ENCODE measurements at places on chromosomes 1 and 21.

GRCh38 chr1:173190101-173190936 is 16.8 kb downstream of the TNFSF4 start:
- no peak for DNase-seq

GRCh38 chr1:111347026-111347425 is 56.4 kb downstream of the CHIA start:
- no peak for DNase-seq

DNA sequence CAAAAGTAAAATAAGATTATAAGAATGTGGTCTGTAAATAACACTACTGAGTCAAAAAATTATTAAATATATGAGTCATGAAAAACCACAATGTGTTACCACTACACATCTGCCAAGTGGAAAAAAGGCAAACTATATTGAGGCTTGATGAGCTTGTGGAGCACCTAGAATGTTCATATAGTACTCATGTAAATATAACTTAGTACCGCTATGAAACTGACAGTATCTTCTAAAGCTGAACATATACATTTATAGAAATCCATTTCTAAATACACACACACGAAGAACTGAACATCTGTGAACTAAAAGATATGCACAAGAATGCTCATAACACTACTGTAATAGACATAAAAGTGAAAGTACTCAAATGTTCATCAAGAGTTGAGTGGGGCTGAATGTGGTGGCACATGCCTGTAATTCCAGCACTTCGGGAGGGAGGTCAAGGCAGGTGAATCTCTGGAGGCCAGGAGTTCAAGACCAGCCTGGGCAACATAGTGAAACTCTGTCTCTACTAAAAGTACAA is 18.5 kb upstream of the GBP3 start:
- DNase-seq, result no peak

DNA sequence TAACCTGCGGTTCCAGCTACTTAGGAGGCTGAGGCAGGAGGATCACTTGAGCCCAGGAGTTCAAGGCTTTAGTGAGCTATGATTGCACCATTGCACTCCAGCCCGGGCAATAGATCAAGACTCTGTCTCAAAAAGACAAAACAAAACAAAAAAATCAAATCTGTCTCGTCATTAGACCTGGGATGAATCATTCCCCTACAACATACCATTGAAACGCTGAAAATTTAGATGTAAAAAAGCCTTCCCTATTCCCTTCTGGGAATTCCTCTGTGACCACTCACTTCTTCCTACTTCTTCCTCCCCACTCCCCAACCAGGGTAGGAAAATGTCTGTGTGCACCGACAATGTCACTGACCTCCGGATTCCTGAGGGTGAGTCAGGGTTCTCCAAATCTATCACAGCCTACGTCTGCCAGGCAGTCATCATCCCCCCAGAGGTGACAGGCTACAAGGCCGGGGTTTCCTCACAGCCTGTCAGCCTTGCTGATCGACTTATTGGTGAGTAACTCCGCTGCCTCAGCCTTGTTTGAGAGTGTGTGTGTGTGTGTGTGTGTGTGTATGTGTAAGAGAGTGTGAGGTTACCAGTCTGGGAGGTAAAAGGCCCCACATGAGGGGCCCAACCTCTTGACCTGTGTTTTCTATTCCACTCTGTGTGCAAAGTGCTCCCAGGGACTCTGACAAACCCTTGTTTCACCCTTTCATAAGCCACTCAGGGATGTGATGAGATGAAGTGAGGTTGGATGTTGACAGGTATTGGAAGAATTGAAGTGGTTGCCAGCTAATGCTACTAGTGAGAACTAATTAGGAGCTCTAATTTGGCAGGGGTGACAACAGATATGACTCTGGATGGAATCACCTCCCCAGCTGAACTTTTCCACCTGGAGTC is 16.3 kb upstream of the SARS1 start:
- DNase-seq, result no peak

DNA sequence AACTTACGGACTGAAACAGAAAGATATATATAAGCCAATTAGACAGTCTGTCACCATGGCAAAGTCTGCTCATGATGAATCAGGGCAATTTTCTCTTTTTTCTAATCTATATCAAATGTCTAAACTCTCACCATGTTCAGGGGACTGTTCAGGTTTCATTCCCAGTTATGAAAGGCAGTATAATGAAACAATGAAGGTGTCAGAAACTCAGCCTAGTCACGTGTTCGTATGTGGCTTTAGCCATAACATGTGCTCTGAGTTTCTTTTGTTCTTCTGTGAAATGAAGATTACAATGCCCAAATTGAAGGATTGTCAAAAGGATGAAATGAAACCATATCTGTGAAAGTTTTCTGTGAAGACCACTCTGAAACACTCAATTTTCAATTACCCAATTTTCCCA is 392.9 kb downstream of the DSCAM start:
- DNase-seq, result no peak

DNA sequence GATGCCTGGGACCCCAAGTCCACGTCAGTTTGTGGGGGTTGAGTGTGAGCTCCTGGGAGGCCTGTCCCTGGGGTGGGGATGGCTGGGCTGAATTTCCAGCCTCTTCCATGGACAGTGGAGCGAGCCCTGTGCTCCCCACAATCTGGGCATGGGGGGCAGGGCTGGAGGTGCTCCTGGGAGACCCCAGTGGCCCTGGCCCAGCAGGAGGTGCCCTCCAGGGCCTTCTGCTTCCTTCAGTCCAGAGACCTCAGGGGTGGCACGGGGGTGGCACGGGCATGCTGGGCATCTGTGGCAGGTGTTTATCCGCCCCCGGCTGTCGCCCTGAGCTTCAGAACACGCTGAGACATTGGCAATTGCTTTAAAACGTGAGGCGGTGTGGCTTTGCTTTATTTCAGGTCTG is 40.9 kb downstream of the MORN1 start:
- no peak for DNase-seq

- no peak for DNase-seq
Observed at GRCh38 chr1:220732137-220732536, 16.0 kb upstream of the MTARC2 start.

DNA sequence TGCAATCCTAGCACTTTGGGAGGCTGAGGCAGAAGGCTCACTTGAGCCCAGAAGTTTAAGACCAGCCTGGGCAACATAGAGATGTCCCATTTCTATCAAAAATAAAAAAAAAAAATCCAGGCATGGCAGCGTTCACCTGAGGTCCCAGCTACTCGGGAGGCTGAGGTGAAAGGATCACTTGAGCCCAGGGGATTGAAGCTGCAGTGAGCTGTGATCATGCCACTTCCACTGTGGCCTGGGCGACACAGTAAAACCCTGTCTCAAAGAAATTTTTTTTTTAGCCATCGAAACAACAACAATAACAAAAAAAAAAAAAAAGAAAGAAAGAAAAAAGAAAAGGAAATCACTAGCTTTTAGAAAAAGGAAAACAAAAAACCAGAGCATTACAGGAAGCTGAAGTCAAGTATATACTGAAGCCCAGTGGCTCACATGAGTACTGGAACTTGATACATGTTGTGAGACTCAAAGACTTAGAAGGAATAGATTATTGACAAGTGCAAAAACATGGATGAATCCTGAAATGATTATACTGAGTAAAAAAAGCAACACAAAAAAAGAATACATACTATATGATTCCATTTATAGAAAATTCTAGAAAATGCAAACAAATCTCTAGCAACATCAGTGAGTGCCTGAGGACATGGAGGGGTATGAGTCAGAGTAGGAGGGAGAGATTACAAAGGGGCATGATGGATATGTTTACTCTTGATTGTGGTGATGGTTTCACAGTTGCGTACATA is 6.1 kb upstream of the RABGAP1L start:
- no peak for DNase-seq

GRCh38 chr1:115706587-115707425 is 61.7 kb downstream of the CASQ2 start:
- DNase-seq, result no peak

- no peak for DNase-seq
Observed at GRCh38 chr1:155608888-155609225, 1.2 kb upstream of the MSTO1 start.

GRCh38 chr1:88433556-88433955 is 250.5 kb upstream of the PKN2 start:
- DNase-seq, result no peak

DNA sequence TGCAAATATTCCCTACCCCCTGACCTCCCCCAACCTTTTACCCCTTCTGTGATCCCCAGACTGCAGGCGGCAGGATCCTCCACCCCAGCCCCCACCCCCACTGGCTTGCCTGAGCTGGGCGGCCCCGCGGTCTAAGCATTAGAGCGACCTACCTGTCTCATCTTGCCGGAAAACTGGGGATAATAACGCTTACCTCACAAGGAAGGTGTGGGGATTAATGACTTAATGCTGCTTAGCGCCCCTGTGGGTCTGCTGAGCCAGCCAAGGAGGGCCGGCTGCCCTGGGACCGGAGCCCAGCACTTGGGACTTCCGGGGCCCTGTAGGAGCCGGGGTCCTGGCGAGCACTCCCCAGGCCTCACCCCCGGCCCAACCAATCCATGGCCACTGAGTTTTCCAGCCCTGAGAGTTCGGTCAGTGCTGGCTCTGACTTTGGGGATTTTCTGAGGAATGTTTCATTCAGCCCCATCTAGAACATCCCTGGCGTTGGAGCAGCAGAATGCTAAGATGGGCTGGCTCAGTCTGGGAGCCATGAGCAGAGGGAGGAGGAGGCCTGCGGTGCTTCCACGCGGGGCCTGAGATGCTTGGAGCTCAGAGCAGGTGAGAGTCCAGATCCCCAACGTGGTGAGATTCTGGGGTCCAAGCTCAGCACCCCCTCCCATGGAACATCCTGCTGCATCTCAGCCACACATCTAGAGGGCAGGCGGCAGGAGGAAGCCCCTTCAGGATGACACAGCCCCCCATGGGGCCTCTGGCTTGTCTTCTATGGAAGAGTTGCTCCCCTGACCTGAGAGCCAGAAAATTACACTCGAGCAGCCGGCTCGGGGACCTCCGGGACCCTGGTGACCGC is 97.9 kb downstream of the RIPK4 start:
- no peak for DNase-seq

GRCh38 chr1:90783181-90783580 is 66.1 kb upstream of the BARHL2 start:
- DNase-seq, result no peak

DNA sequence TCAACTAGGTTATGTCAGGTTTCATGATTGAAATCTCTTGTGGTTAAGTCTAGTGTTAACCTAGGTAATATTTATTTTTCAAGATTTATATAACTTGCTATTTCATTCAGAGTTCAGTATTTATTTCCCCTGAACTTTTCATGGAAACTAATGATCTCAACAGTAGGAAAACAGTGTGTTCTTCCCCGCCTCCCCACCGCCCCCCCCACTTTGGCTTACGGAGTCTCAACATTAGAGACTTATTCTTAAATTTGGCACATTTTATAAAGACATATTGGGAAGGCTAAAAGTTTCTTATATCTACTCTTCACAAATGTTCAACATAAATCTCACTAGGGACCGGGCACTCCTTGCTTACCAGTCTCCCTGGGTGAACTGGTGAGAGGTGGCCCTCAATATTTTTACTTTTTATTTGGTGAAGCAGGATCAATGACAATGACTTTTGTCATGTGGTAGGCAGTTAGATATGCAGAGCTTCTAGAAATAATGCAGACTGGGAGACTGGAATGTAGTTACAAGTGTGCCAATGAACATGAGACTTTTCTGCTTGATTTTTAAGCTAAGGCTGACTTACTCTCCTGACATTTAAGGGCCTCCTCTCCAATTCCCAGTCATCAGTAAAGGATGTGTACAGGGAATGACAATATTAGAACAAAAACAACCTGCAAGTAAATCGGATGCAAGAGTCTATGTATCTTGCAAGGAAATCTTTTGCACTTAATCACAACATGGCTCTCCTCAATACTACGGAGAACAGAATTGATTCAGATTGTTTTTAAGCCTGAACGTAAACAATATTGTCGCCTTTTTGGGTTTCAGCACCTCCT is 1.7 kb upstream of the MAN1A2 start:
- no peak for DNase-seq

GRCh38 chr1:116411784-116412479 is 38.9 kb downstream of the ATP1A1 start:
- DNase-seq, result no peak

- no peak for DNase-seq
Observed at GRCh38 chr1:100353988-100354387, 1.7 kb downstream of the CDC14A start.

DNA sequence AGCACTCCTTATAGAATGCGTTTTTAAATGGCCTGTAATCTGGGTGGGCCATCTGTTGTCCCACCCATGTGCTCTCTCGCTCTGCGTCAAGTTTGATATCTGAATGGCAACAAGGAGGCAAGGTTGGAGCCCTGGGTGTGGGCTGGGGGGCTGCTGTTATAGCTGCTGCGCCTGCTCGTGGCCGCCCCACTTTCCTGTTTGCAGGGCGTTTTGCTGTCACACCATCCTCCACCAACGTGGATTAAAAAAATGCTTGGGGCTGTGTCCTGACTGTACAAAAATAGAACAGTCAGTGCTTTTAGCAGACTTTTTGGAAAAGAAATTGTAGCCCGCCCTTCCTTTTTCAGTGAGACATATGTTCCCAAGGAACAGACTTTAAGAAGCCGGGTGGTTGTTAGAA is 25.4 kb downstream of the UMODL1 start:
- DNase-seq, result no peak

DNA sequence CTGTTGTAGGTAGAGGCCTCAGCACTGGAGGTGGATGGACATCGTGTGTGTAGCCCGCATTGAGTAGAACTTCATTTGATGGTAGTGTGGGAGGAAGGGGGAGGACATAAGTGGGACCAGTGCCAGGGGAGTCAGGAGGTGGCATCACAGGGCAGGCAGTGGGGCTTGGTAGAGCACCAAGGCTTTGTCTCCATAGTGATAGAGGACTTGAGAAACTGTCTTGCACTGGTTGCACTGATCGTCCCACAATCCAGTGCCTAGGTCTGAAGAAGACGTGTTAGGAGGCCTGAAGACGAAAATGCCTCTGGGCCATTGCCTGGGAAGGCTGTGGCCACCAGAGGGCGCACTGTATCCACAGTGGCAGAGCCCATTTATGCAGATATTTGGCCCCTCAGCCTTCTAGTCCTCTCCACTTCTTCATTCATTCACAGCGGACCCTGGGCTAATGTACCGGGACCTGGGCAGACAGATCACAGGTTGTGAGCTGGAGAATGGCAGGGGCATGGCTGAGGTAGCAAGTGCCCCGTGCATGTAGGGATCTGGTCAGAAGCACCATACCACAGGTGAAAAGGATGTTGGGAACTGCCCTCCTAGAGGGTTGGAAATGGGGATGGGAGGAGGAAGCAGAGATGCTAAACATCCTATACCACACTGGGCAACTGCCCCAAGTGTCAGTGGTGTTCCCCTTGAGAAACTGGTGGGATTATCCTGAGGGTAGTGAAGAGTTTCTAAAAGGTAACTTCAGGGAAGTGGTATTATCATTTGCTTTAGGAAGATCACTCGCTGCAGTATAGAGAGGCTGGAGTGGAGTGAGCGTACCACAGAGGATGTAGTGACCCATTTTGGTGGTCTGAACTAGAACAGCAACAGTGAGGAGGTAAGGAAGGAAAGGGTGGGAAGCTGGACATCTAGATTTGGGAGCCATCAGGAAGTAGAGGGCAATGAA is 95.3 kb downstream of the PIK3R3 start:
- peak; percentile 89 for DNase-seq

GRCh38 chr1:41158147-41158875 is 83.8 kb downstream of the SCMH1 start:
- no peak for DNase-seq

Measured in stimulated activated CD4-positive, alpha-beta T cell treated with anti-CD3 and anti-CD28 coated beads, Interleukin-12 subunit alpha, Interleukin-12 subunit beta, amount 100 ng/mL, for 4 hours (primary cell).